ENCODE measurements at places on chromosomes 5 and 9.

GRCh38 chr5:140978260-140978659, 12.0 kb downstream of the PCDHAC2 start:
- no peak for DNase-seq

GRCh38 chr9:12859704-12860251, 85.0 kb downstream of the LURAP1L start:
- DNase-seq, result no peak

DNA sequence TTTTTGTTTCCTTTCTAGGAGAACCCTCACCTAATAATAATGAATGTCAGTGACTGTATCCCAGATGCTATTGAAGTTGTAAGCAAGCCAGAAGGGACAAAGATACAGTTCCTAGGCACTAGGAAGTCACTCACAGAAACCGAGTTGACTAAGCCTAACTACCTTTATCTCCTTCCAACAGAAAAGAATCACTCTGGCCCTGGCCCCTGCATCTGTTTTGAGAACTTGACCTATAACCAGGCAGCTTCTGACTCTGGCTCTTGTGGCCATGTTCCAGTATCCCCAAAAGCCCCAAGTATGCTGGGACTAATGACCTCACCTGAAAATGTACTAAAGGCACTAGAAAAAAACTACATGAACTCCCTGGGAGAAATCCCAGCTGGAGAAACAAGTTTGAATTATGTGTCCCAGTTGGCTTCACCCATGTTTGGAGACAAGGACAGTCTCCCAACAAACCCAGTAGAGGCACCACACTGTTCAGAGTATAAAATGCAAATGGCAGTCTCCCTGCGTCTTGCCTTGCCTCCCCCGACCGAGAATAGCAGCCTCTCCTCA, 87.1 kb downstream of the OSMR start:
- no peak for DNase-seq

- DNase-seq, result peak; percentile 23
Measured at GRCh38 chr5:177496727-177497291, 595 bp downstream of the PDLIM7 start.

- DNase-seq, result no peak
Measured at GRCh38 chr5:78896132-78896531, 89.0 kb downstream of the ARSB start.

DNA sequence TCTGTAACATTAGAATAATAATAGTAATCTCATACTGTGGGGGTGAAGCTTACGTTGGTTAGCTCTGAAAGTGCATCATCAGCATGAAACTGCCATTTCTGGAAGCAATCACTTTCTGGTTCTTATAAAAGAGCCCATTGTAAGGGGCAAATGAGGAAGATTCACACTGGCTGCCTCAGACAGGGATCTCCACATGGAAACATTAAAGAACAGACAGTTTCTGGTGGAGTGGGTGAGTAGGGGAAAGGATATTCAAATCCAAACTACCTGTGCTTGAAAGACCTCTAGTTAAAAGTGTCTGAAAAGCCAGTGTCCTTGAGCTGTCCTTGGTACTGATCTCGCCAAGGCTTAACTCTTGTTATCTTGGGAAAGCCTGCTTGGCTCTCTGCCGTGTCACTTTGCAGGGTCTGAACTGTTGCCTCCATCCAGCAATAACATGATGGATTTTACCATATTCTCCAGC, 19.1 kb upstream of the SLC31A2 start:
- no peak for DNase-seq

- DNase-seq, result no peak
Measured at GRCh38 chr9:131107760-131108159, 11.4 kb downstream of the AIF1L start.

GRCh38 chr5:149680810-149681221, 49.3 kb upstream of the PPARGC1B start:
- DNase-seq, result no peak

DNA sequence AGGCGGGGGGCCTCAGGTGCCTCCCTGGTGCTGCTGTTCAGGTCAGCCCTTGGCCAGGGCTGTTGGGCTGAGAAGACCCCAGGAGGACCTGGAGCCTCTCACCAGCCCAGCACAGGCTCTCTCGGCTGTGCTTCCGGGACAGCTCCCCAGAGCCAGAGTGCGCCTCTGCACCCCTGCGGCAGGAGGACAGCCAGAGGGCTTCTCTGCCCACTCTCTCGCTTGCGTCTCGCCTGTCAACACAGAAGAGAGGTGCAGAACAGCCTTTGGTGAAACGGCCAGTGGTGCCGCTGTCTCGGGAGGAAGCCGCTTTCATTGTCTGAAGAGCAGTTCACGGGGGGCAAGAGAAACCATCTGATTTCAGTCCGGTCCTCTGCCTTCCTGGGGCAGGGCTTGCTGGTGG, 3.8 kb upstream of the NACC2 start:
- DNase-seq, result no peak

- DNase-seq, result peak; percentile 14
Measured at GRCh38 chr9:96450613-96451528, 902 bp downstream of the HABP4 start.

- no peak for DNase-seq
Measured at GRCh38 chr9:101840694-101841188, 102.3 kb upstream of the GRIN3A start.

Data from NCI-H1092 treated with DMSO at 0.1 percent for 48 hours (cell line).